ENCODE measurements at places on chromosomes 11 and 22. TPM values are rescaled to one million over a fixed set of nuclear protein-coding genes. Genes with fewer than 3 reads are reported as not detected.
A peak's percentile ranks its signal among the peaks of the same experiment; 100 is the strongest.

SEPTIN3 gene
- total RNA-seq = not detected

SLC22A25 gene
- not detected for total RNA-seq

SMC1B gene
- total RNA-seq = 0.17 TPM

NUDT8 gene
- 3.4 TPM for total RNA-seq

C22orf42 gene
- not detected for total RNA-seq

IGLL1 gene
- total RNA-seq = not detected

KIF18A gene
- total RNA-seq = 8.9 TPM

DNA sequence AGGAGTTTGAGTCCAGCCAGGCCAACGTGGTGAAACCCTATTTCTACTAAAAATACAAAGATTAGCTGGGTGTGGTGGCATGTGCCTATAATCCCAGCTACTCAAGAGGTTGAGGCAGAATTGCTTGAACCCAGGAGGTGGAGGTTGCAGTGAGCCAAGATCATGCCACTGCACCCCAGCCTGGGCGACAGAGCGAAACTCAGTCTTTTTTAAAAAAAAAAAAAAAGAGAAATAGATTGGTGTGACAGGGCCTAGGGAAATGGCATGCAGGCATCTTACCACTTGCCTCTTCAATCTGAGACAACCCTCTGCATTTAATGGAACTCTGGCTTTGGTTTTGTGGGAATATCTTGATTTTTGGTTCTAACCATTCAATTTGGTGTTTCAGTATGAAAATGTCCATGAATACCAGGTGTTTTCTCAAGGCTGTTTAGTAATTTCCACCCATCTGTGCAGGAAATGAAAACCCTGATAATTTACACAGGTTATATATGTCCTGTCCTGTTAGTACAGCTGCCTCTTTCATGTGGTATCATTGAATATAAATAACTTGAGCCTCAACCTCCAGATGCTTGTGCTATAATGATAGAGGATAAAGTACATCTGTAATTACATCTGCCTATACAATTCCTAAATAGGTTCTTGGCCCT is 8.4 kb downstream of the XBP1 start:
- DNase-seq = no peak

DNA sequence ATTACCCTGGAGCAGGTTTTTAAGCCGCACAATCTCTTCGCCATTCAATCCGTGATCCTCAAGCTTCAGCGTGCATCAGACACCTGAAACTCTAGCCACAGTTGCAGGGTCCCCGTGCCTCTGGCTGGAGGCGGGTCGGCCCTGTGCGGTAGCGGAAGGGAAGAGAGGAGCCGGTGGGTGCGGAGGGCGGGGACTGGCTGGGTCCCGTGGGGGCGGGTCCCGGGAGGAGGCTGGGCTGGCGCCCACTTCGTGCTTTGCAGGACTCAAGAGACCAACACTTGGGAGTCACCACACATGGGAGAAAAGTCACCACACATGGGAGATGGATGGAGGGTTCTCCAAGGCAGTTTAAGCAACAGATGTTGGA is 772 bp downstream of the C22orf15 start:
- no peak for DNase-seq

- no peak for DNase-seq
These were observed 37.1 kb upstream of the HSPA8 start for GRCh38 chr11:123098990-123099389.

DNA sequence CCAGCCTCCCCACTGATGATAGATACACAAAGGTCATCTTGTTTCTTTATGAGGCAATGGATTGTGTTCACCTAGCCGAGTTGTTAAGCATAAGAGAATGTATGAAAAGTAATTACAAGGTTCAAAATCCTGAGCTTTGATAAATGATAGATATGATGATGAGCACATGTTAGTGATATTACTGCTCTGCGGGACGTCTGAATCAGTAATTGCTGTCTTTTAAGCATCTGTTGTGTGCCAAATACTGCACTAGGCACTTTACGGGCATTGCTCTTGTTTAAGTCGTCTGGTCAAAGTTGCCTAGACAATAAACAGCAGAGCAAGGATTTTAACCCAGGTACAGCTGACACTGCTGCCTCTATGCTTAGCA is 559 bp upstream of the RNF141 start:
- no peak for DNase-seq

GRCh38 chr11:47083913-47084312 is 92.8 kb downstream of the ARFGAP2 start:
- DNase-seq = no peak

DNA sequence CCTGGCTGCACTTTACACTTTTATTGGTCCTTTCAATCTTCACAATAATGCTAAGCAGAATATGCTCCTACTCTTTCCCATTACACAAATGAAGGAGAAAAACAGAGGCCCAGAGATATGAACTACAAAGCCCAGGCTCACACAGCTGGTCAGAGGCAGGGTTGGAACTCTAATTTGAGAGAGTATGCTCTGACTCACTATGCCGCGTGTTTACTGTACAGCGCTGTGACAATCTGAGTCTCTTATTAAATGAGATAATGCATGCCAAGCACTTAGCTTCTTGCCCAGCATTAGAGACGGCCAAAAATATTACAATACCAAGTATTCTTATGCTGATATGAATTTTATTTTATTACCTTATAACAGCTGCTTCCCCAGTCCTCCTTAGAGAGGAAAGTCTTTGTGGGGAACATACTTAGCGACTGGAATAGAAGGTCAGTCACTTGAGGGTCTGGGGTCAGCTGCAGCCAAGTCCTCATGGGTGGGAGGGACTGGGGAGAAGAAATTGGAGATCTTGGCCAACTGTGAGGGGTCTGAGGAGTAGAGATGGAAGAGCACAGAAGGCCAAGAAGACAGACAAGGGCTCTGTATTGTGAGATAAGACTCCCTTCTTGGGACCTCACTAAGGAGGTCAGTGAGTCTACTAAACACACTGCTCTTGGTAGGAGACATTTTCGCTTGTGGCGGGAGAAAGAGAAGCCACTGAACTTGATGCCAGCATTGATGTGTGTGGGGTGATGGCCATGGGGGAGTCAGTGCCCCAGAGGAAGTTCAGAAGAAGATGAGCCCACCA is 150.8 kb upstream of the TIMP3 start:
- DNase-seq = no peak

- DNase-seq = peak; percentile 99
These were observed 838 bp downstream of the FKBP2 start for GRCh38 chr11:64241491-64242374.

DNA sequence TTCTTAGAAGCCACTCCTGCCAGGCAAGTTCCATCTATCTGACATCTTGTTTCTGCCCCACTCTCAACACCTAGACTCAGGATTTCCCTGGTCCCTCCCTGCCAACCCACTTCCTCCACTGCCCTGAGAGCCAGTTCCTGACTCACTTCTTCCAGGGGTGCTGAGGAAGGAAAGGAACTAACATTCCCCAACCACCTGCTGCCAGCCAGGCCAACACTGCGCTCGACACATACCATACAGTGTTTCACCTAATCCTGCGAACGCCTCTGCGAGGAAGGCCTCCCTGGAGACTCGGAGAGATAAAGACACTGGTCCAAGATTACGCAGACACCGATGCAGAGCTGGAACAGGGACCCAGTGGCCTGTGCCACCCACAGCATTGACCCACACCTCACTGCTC is 40.2 kb downstream of the MICAL3 start:
- DNase-seq = no peak

GRCh38 chr22:49087198-49087597 is 740.5 kb downstream of the BRD1 start:
- DNase-seq = no peak

DNA sequence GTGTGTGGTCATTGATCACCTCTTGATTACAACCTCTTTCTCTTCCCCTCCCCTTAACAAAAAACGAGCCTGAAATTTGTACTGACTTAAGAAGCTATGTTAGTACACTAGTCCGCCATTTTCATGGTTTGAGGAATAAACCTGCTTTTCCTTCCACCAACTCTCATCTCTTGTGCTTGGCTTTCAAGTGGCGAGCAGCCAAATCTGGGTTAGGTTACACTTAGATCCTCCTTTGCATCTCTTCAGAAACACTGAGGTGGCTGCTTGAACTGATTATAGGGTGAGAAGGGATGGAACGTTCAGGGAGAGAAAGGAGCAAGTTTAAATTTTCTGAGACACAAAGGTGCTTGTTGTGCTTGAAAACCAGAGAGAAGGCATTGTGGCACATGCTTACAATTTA is 2171.4 kb downstream of the LRRC4C start:
- DNase-seq = no peak

- no peak for DNase-seq
These were observed 31.8 kb upstream of the RAPSN start for GRCh38 chr11:47480762-47481161.

Measured in T-helper 17 cell (primary cell).